ENCODE measurements at places on chromosomes 1 and 21. TPM values are rescaled to one million over a fixed set of nuclear protein-coding genes. Genes with fewer than 3 reads are reported as not detected.
A peak's percentile ranks its signal among the peaks of the same experiment; 100 is the strongest.

Gene CD84
- total RNA-seq, result 2.4 TPM

Gene PALMD
- 64.5 TPM for total RNA-seq

Gene F13B
- not detected for total RNA-seq

GRCh38 chr1:8031176-8031785 is 5.2 kb upstream of the ERRFI1 start:
- H3K27me3 ChIP-seq, result no peaks in the 10 kb centered on the region
- H3K4me1 ChIP-seq, result peaks cover 4% of the 10 kb centered on the region
- H3K36me3 ChIP-seq, result no peaks in the 10 kb centered on the region
- H3K27ac ChIP-seq, result no peak overlapping the region
- H3K4me3 ChIP-seq, result no peak overlapping the region
- no peak for DNase-seq

DNA sequence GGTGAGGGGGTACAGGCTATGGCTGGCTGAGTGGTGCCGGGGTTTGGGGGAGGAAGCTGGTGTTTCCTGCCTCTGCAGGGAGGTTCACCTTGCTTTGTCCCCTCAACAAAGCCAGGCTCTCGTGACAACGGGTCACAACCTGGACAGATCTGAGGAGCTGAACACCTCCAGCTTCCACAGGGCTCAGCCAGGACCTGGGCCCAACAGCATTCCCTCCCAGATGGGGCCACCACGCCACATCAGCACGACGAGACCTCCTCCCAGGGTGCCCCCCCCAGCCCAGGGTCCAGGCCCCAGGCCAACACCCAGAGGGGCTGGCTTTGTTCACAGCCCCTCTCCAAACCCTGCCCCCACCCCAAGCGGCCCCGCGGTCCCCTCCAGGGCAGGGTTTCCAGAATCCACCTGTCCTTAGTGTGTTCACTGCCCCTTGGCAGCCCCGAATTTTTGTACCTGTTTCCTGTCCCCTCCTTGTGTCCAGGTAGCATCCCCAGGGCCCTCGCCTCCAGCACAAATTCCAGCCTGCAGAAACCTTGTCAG is 34.7 kb downstream of the UBE2G2 start:
- no peaks in the 10 kb centered on the region for H3K4me1 ChIP-seq
- H3K4me3 ChIP-seq, result no peak overlapping the region
- H3K36me3 ChIP-seq, result peaks cover 39% of the 10 kb centered on the region
- H3K27ac ChIP-seq, result no peak overlapping the region

- H3K4me1 ChIP-seq, result no peaks in the 10 kb centered on the region
- no peak overlapping the region for H3K27ac ChIP-seq
- peaks cover 23% of the 10 kb centered on the region for H3K36me3 ChIP-seq
- no peak overlapping the region for H3K4me3 ChIP-seq
- no peaks in the 10 kb centered on the region for H3K27me3 ChIP-seq
These were observed 3.3 kb downstream of the CD46 start for GRCh38 chr1:207754974-207755700.

- no peaks in the 10 kb centered on the region for H3K27me3 ChIP-seq
- DNase-seq, result no peak
- H3K4me3 ChIP-seq, result no peak overlapping the region
- peaks cover 27% of the 10 kb centered on the region for H3K36me3 ChIP-seq
These were observed 97.3 kb downstream of the USP25 start for GRCh38 chr21:15826908-15827601.

DNA sequence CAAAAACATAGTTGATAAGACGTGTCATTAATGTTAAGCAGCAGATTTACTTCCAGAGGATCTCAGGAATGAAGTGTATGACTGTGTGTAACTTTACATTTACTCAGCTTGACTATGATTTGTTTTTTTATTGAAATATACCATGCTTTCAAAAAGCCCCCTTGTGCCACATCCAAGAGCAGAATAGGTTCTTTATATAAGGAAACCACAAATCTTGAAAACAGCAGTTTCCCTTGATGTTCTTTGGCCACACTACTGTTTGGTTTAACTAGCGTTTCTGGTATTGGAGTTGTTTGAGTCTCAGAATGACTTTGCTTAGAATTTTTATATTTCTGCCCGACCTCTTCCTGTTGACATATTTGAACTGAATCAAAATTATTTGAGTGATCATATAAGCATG is 25.0 kb downstream of the LRRC8C start:
- H3K36me3 ChIP-seq, result no peaks in the 10 kb centered on the region
- peaks cover 10% of the 10 kb centered on the region for H3K4me1 ChIP-seq
- no peak for DNase-seq
- H3K27me3 ChIP-seq, result no peaks in the 10 kb centered on the region
- no peak overlapping the region for H3K27ac ChIP-seq

- H3K4me3 ChIP-seq, result no peak overlapping the region
- no peaks in the 10 kb centered on the region for H3K4me1 ChIP-seq
- no peaks in the 10 kb centered on the region for H3K27me3 ChIP-seq
- DNase-seq, result no peak
These were observed 332.3 kb downstream of the COL11A1 start for GRCh38 chr1:102776071-102776470.

DNA sequence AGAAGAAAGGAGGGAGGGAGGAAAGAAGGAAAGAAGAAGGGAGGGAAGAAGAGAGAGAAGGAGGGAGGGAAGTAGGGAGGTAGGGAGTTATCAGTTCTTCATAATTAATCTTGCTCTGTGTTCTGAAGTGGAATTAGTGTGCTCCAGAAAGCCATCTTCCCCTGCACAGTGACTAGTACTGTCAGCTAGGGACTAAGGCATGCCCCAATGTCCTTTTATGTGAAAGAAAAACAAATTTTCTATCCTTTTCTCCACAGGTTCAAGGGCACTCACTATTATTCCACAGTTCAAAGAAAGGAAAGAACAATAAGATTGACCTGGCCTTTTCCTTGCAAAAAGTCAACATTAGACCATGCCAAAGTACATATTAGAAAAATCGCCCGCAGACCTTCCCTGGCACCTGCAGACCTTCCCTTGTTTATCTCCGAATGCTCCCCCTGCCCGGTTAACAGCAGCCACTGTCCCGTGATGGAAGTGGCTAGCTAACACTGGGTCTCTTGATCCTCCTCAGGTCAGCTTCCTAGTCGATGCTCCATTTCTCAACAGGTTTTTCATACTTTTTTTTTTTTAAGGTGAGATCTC is 107.2 kb upstream of the EDEM3 start:
- H3K27ac ChIP-seq, result no peak overlapping the region
- no peaks in the 10 kb centered on the region for H3K36me3 ChIP-seq
- no peak overlapping the region for H3K4me3 ChIP-seq

DNA sequence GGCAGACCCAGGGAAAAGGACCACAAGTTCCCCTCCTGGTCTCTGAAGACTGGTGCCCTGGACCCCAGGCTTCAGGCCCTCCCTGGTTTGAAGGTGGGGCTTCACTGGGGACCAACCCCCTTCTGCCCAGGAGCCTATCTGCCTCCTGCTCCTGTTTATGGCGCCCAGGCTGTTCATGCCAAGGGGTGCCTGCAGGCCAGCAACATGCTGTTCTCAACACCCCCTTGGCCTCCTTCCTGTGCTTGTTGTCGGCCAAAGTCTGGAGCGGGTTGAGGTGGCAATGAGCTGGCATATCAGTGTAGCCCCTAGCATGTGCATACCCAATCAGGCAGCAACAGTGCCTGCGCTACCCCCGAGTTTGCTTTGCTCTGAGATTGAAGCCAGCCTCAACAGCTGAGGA is 46.3 kb downstream of the ATP6V1G3 start:
- DNase-seq, result no peak
- no peak overlapping the region for H3K27ac ChIP-seq
- no peaks in the 10 kb centered on the region for H3K27me3 ChIP-seq
- H3K36me3 ChIP-seq, result no peaks in the 10 kb centered on the region
- H3K4me3 ChIP-seq, result no peak overlapping the region

DNA sequence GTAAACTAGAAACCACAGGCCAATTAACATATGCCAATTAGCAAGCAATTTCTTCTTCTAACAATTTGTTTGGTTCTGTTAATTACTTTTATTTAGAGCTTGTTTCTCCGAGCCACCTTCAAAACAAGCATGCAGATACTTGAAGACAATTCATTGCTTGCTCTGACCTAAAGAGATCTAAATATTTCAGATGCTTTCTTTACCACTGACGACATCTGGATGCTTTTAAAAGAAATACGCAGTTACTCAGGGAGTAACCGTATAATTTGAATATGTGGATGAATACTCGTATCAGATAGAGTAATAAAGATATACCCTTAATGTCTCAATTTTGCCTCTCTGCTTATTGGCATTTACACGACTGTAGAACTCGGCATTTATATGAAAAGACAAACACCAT is 390.0 kb downstream of the DISC1 start:
- no peak for DNase-seq
- H3K27ac ChIP-seq, result no peak overlapping the region
- H3K4me1 ChIP-seq, result no peaks in the 10 kb centered on the region
- no peak overlapping the region for H3K4me3 ChIP-seq
- H3K36me3 ChIP-seq, result no peaks in the 10 kb centered on the region
- no peaks in the 10 kb centered on the region for H3K27me3 ChIP-seq

DNA sequence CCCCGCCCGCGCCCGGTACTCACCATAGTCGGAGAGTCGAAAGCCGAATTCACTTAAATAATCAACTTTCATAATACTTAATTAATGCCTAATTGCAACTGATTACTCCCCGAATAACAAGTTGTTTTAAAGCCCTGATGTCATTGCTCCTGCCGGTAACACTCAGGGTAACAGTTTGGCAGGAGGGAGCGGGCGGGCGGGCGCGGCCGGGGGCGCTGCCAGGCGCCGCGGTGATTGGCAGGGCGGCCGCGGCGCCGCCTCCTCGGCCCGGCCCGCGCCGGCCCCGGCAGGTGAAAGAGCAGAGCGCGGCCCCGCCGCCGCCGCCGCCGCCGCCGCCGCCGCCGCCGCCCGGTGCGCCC is 102.2 kb downstream of the CASZ1 start:
- H3K4me1 ChIP-seq, result peaks cover 8% of the 10 kb centered on the region
- no peaks in the 10 kb centered on the region for H3K27me3 ChIP-seq
- peak overlapping the region; percentile 81 for H3K27ac ChIP-seq
- H3K36me3 ChIP-seq, result no peaks in the 10 kb centered on the region
- no peak for DNase-seq

- H3K4me3 ChIP-seq, result no peak overlapping the region
- no peaks in the 10 kb centered on the region for H3K27me3 ChIP-seq
- DNase-seq, result no peak
- H3K4me1 ChIP-seq, result peaks cover 67% of the 10 kb centered on the region
- H3K27ac ChIP-seq, result no peak overlapping the region
- H3K36me3 ChIP-seq, result no peaks in the 10 kb centered on the region
These were observed 8.7 kb downstream of the PTCH2 start for GRCh38 chr1:44834328-44834727.

Data from tibial nerve (tissue), 4 donors.